ENCODE measurements at places on chromosomes 7 and 10. TPM values are rescaled to one million over a fixed set of nuclear protein-coding genes. Genes with fewer than 3 reads are reported as not detected.

DNA sequence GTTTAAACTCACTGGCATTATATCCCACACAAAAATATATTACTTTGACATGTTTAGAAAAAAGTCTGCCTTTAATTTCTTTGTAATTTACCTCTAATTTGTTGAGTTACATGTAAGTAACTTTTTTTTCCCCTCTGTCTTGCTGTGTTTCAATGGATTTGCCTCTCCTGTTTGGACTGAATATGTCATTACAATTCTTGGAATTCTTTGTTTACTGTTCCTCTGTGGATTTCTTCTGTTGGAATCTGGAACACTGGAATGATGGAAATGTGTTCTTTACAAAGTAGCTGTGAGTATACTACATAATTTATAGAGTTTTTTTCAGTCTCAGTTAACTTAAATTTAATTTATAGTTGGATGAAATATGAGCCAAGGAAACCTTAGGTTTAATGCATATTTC lies 30.4 kb downstream of the SEPTIN7 start:
- no peak for DNase-seq

DNA sequence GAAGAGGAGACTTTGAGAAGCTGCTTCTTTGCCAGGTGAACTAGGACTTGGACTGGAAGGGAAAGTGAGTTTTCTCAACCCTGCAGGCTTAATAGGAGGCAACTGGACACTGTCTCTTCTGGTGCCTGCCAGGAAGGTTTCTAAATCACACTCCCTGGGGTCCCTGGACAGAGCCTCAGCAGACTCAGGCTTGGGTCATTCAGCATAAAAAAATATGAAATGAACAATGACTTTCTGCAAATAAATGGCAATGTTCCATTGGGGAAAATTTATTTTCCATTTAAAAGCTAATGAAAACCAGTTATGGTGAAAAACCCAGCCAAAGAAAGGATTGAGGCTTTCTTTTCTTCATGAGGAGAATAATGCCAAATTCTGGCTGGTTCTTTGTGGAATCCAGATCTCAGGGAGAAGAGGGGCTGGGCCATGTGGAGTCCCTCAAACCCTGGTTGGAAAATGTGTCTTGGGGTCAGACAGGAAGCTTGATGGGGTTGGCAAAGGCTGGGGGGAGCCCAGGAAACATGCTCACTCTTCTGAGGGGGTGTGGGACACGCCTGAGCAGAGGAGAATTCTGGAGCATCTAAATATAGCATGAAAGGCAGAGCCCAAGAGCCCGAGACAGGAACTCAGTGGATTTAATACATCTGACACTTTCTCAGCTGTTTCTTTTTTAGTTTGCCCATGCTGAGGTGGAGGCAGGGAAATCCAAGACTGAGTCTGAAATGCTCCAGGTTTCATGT lies 65.2 kb upstream of the EMX2 start:
- no peak for DNase-seq

GRCh38 chr7:48389977-48390376 lies 218.7 kb downstream of the ABCA13 start:
- DNase-seq, result no peak

GRCh38 chr10:78739444-78740053 lies 329.2 kb upstream of the ZMIZ1 start:
- DNase-seq, result no peak

DNA sequence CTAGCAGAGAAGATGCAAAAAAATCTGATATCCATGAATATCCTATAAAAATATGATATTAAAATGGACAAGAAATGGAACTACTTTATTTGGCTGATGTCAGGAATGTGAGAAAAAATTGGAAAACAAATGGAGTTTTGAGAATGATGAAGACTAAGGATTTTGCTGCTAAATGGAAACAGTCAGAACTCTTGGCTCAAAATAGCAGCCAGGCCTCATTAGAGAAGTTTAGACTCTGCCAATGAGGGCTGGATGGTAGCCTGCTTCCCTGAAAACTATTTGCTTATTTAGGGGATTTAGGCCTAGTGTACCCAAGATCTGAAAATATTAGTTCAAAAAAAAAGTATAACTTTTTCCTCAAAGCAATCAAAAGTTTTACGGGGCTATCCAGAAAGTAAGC lies 458.5 kb downstream of the TFEC start:
- no peak for DNase-seq

Gene STAM
- 30.0 TPM for polyA plus RNA-seq

Gene LLCFC1
- 0.33 TPM for polyA plus RNA-seq

Gene ACSM6
- polyA plus RNA-seq, result 0.20 TPM
